Epithelial cell of proximal tubule (primary cell): ENCODE measurements at places on chromosomes 4 and X. TPM values are rescaled to one million over a fixed set of nuclear protein-coding genes. Genes with fewer than 3 reads are reported as not detected.

Gene RTL9
- not detected in 2 replicates for total RNA-seq

Gene GPC4
- 8.0 and 14.2 TPM in 2 replicates for total RNA-seq

DNA sequence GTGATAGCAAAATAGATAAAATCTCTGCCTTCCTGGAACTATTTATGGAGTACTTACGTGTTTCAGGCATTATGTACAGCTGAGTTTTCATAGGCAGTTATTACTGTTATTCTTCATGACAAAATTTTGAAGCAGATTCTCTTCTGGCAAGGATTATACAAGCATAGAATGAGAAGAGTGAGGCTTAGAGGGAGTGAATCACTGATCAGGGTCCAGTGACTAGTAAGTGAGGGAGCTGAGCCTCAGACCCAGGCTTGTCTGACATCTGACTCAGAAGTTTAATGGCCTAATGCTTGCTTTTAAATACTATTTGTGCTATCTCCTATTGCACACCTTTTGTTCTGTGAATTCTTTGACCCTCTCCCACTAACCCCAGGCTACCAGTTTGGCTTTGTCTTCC, 110.6 kb downstream of the DTHD1 start:
- DNase-seq: peak; percentile 29

Gene CDX4
- total RNA-seq: not detected in 2 replicates

DNA sequence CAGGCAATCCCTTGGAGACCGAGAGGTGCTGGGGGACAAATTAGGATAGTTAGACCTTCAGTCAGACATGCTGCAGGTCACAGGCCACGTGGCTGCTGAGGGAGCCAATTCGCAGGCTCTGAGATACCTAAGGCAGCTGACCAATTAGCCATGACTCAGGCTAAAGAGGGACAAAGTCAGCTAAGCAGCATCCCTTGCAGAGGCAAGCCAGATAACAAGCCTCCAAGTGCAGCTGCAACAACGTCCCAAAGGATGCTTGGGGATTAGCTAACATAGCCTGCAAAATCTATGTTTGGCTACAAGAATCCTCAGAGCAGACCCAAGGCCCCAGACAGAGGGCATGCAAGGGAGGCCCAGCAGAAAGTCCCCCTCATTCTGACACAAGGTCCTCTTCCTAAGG, 93.5 kb downstream of the SEL1L3 start:
- no peak for DNase-seq

DNA sequence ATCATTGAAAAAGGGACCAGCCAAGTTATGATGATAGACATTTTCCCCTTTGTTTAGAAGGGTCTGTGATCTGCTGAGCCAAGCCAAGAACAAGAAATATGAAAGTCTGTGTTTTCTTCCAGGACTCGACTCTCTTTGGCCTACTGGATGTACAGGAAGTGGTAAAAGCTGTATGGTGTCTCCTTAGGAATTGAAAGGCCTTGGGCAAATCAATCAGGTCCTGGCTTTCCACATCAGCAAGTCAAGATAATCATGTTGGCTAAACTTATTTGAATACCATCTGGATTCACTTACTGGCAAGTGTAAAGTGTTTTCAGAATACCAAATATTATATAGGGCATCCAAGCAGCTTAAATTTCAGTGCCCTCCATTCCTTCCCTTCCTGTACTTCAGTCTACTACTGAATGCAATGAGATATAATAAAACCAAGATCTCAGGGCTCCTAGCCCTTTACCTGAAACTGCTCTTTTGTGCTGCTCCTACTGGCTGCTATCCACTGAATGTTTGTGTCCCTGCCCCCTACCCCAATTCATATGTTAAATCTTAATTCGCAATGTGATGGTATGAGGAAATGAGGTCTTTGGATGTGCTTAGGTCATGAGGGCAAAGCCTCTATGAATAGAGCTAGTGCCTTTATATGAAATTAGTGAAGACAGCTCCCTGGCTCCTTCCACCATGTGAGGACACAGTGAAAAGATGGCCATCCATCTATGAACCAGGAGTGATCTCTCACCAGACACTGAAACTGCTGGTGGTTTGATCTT, 578.0 kb downstream of the SPRY1 start:
- DNase-seq: no peak
